Ovary (tissue), 10 donors: ENCODE measurements at places on chromosomes 11 and 22. TPM values are rescaled to one million over a fixed set of nuclear protein-coding genes. Genes with fewer than 3 reads are reported as not detected.

Gene LPXN
- total RNA-seq: 7.3 TPM

Gene ABCG4
- total RNA-seq: 0.10 TPM

Gene BRMS1
- total RNA-seq: 23.4 TPM

GRCh38 chr11:57662893-57663292 lies 5.0 kb upstream of the ZDHHC5 start:
- no peak for DNase-seq

DNA sequence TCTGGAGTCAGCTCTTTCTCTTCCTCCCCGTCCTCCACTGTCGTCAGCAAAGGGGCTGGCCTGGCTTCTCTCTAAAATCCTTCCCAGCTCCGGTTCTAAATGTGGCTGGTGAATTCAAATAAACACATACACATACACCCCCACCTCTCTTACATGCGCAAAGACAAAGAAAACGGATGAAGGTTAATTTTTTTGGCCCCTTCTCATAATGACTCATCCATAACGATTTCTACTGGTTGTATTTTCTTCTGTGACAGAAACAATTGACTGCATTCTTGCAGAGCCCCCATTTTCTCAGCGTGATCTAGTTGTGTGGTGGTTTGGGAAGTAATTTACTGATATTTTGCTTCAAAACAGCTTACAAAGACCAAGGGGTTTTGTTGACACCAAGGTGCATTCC lies 130.0 kb upstream of the NTM start:
- no peak for DNase-seq

- no peak for DNase-seq
Measured at GRCh38 chr11:26851696-26852095, 129.8 kb upstream of the SLC5A12 start.

DNA sequence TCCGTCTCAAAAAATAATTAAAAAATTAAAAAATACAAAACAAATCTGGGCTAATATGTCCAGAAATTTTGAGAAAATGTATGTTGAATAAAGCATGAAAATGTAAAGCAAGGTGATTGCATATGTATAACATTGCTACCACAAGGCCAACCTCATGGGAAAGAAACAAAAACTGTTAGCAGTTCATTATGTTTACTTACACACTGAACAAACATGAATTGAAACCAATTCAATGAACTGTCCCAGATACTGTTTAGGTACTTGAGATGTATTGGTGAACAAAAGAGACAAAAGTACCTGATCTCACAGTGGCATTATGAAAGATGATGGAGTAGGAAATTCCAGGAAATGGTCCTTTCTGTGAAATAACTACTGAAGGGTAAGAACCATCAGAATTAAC lies 43.8 kb upstream of the IGLL5 start:
- no peak for DNase-seq

DNA sequence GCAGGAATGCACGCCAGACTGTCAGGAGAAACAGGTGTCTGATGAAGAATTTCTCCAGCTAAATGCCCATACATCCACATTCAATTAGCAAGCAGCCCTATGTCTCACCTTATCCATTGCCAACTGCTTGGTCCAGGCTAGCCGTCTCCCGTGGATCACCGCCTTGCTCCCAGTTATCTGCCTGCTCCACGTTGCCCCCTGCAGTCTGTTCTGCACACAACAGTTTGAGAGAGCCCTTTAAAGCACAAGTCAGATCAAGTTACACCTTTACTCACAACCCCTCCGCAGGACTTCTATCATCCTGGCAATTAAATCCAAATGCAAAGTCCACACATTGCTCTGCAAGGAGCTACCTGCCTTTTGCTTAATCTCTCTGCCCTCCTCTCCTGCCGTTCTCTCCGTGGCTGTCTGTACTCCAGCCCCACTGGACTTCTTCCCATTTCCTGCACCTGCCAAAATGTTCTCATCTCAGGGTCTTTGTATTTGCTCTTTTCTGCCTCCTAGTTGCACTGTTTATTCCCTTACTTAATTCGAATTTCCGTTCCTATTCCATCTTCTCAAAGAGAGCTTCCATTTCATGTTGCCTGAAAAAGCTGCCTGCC lies 185.3 kb upstream of the LARGE1 start:
- peak; percentile 9 for DNase-seq

GRCh38 chr22:27105142-27106025 lies 448.0 kb downstream of the MIAT start:
- DNase-seq: peak; percentile 84

DNA sequence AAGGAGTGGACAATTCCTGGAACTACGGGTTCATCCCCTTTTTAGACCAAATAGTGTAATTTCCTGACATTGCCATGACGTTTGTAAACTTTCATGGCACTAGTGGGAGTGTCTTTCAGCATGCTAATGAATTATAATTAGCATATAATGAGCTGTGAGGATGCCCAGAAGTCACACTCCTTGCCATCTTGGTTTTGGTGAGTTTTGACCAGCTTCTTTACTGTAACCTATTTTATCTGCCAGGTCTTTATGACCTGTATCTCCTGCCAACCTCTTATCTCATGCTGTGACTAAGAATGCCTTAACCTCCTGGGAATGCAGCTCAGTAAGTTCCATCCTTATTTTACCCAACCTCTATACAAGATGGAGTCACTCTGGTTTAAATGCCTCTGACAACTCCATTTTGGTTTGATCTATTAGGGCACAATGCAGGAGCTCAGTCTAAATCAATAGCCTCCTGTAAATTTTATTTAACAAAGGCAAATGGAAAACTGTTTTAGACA lies 20.7 kb downstream of the OR10A6 start:
- no peak for DNase-seq
